ENCODE measurements at places on chromosomes 16 and 17. TPM values are rescaled to one million over a fixed set of nuclear protein-coding genes. Genes with fewer than 3 reads are reported as not detected.

Gene ENPP7
- not detected for total RNA-seq

Gene SLC47A2
- total RNA-seq: not detected

Gene NOXO1
- 0.32 TPM for total RNA-seq

Gene TSNAXIP1
- total RNA-seq: 8.0 TPM

Gene CACNG3
- total RNA-seq: not detected

Gene FGF11
- total RNA-seq: 1.2 TPM

GRCh38 chr16:1991135-1991551 lies 1.4 kb downstream of the SYNGR3 start:
- DNase-seq: no peak

- no peak for DNase-seq
Measured at GRCh38 chr16:68283801-68284598, 19.7 kb downstream of the SLC7A6 start.

GRCh38 chr16:3007957-3008689 lies 4.6 kb upstream of the CLDN9 start:
- DNase-seq: no peak

GRCh38 chr17:77473615-77474226 lies 333.0 kb downstream of the SEC14L1 start:
- DNase-seq: no peak

- no peak for DNase-seq
Measured at GRCh38 chr16:78100112-78100467, 636 bp downstream of the WWOX start.

- no peak for DNase-seq
Measured at GRCh38 chr17:41417127-41417526, 7.3 kb downstream of the KRT37 start.

- DNase-seq: no peak
Measured at GRCh38 chr16:56426585-56426984, 1.2 kb upstream of the AMFR start.

- DNase-seq: peak; percentile 34
Measured at GRCh38 chr17:34171245-34171818, 83.8 kb upstream of the CCL2 start.

- DNase-seq: no peak
Measured at GRCh38 chr17:57629470-57629869, 115.6 kb downstream of the CCDC182 start.

DNA sequence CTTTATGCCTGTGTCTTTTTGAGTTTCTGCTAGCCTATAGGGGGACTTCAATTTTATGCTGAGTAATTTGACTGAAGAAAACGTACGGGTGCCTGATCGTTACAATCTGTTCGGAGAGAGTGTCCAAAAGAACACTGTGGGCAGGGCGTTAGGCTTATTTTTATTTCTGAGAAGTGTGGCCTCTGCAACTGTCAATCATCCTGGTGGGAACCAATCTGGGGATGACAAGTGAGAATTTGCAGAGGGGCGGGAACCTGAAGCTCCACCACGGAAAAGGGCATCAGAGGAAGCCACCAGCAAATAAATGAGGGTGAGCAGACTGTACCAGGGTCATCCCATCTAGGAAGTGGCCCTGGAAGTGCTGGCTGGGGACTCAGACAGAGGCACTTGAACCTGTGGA lies 12.0 kb upstream of the CDYL2 start:
- no peak for DNase-seq

- no peak for DNase-seq
Measured at GRCh38 chr17:35086931-35087573, 23.5 kb upstream of the RFFL start.

DNA sequence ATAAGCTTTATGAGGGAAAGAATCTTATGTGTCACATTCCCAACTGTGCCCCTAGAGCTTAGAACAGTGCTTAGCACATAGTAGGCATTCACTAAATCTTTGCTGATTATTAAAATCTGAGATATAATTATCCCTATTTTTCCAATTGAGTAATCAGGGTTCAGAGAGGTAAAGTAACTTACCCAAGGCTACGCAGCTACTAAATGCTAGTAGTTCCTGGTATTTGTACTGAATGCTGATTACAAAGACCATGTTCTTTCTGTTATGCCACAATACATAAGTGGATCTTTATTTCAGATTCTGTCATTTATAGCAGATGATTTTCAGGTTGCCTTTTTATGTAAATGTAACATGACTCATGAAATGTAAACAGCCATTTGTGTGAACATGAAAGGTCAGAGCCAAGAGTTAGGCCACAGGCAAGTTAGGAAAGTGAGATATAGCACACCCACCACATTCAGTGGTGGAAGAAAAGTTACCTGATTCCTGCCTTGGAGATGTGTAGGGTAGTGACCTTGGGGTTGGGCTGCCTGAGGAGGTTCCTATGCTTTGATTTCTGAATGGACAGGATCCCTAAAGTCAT lies 77.2 kb downstream of the FTO start:
- DNase-seq: no peak

GRCh38 chr16:65537336-65537735 lies 415.5 kb upstream of the CDH11 start:
- DNase-seq: no peak

DNA sequence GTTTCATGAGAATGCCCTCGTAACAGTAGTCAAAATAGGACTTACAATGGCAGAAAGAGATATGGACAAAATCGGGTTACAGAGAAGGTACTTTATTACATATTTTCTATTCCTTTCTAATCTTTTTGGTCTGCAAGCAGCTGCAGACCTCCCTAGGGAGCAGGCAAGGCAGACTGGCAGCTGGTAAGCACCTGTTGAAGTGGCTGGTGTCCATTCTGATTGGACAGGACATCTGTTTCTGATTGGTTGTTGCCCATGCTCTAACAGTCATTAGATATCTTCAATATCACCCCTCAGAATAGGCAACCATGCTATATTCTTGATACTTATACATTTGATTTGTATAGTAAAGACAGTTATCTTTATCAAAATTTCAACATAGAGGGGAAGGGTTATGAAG lies 606.3 kb downstream of the KCNJ2 start:
- DNase-seq: no peak

- DNase-seq: no peak
Measured at GRCh38 chr17:3956983-3957382, 7.3 kb downstream of the ATP2A3 start.

DNA sequence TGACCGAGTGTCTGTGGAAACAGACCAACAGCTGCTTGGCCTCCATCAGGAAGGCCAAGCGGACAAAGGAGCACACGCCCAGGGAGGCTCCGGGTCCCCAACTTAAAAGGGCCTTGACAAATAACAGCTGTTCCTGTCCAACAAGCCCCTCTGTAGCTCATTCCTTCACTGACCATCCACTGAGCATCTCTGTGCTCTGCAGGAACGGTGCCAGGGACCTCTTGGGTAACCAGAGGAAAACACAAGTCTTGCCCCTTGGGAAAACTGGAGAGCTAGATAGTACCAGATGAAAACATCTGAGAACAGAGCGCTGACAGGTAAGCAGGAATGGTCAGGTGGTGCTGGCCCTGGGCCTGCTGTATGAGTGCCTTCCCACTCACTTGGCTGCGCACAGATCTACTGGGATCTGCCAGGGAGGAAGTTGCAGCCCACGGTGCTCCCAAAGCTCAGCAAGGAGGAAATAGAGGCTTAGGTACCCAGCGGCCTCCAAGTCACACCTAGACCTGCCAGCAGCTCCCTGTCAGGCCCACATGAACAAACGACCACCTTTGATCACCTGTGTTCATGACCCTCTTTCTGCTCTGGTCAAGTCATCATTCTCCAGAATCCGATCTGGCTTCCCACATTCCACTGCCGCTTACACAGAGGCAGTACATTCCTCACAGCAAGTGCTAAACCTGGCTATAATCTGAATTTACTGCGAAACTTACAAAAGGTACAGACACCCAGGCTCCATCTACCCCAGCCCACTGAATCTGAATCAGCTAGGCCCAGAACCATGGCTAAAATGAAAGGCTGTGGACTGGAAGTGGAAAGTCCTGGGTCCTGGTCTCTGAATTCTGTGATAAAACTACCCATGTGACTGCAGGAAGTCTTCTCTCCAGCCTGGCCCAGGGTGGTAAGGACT lies 12.5 kb downstream of the DCAKD start:
- DNase-seq: peak; percentile 91

All from prostate gland (tissue), 2 donors.